GM12864 (cell line): ENCODE measurements at places on chromosomes 6 and 20.

DNA sequence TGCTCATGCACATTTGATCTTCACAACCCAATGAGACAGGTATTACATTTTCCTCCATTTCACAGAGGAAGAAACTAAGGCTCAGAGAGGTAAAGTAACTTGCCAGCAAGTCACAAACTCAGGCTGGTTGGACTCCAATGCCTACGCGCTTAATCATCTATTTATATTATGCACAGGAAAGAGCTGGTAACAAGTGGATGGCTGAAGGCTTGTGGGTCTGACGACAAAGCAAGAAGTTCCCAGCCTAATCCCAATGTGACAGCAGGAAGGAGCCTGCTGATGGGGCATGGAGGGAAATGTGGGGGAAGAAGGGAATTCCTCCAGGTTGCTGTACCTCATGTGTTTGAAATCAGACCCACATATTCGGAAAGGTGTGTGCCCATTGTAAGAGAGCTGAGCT, 3.9 kb downstream of the CDH22 start:
- DNase-seq: no peak

GRCh38 chr6:116572162-116572561, 858 bp downstream of the RWDD1 start:
- no peak for DNase-seq

GRCh38 chr20:10611357-10611756, 62.4 kb downstream of the JAG1 start:
- peak; percentile 2 for DNase-seq

DNA sequence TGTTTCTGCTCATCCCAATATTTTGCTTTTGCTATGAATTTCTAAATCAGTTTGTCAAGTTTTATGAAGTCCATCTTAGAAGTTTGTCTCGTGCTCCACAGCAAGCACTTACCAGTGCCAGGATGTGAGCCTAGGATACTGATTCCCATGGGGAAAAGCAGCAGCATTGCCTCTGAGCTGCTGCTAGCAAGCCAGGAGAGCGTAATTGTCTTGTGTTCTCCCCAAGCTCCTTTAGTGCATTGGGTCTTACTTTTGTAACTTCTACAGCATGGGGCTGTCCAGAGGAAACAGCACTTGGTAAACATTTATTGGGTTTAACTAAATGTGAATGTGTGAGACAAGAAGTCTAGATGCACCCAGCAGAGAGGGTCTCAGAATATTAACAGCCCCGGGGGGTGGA, 76.1 kb downstream of the RNF182 start:
- DNase-seq: no peak

DNA sequence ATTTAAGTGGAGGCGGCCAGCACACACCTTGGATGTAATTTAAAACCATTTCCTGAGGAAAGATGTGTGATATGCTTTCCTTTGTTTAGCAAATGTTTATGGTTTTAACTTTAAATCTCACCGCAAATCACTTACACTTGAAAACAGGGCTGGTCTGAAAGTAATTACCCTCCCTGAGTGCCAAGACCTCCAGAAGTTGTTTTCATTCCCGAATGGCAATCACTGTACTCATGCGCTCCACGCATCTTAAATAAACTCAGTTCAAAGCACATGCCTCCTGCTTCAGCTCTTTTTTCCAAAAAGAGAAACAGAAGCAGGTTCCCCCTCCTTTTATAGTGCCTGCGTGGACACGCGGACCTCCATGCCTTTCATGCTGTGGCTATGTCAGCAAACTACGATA, 224.0 kb downstream of the SMOC2 start:
- no peak for DNase-seq

GRCh38 chr6:122869437-122870024, 80.5 kb downstream of the SMPDL3A start:
- no peak for DNase-seq

- DNase-seq: no peak
Observed at GRCh38 chr6:163695414-163695864, 280.9 kb downstream of the QKI start.

DNA sequence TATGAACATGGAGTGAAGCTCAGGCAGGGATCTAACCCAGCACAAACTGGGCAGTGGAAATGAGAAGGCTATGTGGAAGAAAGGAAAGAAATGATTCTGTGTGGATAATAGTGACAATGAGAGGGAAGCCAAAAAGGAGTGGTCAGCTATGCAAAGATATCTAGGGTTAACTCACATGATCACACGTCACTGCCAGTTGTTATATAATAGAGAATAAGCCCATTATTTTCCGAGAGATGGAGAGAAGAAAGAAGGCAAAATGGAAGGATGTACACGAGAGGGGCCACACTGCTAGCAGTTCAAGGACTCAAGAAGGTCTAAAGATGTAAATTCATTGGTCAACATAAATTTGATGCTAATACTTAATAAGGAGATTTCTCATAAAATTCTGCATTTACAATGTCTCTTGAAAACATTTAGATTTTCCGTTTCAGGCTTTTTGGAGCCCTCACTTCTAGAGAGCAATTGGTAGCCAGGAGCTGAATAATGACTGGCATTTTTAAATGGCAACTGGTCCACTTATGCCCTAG, 18.8 kb upstream of the RCAN2 start:
- DNase-seq: no peak

- DNase-seq: no peak
Observed at GRCh38 chr20:21182832-21183563, 57.1 kb downstream of the KIZ start.

DNA sequence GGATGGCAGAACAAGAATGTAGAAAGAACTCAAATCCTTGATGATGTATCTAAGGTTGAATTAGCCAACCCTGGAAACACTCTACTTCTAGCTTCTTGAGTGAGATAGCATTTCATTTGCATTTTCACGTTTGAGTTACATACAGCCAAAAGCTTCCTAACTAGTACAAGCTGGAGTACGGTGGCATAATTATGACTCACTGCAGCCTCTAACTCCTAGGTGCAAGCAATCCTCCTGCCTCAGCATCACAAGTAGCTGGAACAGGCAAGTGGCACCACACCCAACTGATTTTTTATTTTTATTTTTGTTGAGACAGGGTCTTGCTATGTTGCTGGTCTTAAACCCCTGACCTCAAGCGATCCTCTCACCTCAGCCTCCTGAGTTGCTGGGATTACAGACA, 36.5 kb upstream of the STK35 start:
- DNase-seq: no peak

DNA sequence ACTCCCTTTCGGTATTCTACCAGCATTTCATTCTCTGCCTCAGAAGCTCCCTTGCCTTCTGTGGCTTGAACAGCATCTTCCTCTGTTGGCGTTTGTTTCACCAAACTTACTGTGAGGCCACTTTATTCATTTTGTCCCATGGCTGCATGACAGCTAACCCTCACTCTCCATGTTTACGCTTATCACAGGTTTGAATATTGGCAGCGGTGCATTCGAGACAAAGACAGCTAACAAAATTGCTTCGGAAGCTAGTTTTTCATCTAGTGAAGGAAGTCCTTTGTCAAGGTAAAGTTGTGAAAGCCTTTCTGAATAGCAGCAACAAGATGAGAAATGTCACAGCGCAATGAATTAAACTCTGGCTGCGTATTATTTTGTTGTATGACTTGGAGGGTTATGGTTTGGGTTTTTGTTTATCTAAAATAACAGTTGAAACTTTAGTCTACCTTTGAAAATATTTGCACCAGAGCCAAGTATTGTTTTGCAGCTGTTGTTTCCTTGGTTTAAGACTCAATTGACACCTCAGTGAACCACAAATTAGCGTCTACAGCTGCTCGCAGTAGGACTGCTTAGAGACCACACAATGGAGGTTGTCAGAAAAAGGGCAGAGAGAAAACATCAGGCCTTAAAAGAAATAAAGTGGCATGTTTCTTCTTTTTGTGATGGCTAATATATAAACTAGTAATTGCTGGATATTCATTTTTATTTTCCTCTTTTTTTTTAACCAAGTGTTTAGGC, 70.4 kb upstream of the XRN2 start:
- no peak for DNase-seq

DNA sequence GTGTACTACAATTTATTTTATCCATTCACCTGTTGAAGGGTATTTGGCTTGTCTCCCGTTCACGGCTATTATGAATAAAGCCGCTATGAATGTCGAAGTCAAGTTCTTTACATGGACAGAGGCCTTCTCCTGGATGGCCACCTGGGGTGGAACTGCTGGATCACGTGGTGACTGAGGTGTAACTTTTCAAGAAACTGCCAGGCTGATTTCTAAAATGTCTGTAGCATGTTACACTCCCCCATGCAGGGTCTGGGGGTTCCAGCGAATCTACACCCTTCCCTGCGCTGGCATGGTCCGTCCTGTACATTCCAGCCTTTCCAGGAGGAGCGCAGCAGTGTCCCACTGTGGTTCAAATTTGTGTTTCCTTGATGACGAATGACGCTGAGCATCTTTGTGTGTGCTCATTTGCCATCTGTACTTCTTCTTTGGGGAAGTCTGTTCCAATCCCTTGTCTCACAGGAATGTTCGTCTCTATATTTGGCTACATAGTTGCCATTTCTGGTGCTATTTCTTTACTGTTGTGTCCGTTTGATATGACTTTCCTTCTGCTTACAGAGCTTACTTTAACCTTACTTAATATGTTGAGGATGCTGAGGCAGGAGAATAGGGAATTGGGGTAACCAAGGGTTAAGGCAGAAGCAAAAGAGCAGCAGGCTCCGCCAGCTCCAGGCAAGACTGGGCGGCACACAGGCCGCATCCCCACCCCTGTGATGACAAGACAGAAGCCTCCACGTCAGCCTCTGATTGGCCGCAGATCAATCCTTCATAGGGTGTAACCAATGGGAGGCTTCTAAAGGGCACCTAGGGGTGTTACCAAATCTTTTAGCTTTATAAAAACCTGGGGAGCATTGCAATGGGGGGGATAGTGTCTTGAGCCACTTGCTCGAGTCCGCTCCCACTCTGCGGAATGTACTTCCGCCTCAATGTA, 106.6 kb downstream of the TAF4 start:
- DNase-seq: no peak

DNA sequence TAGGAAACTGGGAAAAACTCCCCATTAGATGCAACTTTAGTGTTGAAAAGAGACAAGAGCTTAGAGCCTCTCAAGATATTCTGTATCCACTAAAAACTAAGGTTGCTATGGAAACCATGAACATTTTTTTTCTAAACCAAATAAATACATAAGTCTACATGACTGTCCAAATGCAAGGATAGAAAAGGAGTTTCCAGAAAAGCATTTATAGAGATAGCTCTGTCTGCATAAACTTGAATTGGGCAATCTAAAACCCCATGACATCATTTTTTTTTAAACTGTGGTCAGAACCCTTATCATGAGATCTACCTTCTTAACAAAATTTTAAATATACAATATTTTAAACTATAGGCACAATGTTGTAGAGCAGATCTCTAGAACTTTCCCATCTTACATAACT, 36.4 kb upstream of the FAM83B start:
- DNase-seq: no peak

DNA sequence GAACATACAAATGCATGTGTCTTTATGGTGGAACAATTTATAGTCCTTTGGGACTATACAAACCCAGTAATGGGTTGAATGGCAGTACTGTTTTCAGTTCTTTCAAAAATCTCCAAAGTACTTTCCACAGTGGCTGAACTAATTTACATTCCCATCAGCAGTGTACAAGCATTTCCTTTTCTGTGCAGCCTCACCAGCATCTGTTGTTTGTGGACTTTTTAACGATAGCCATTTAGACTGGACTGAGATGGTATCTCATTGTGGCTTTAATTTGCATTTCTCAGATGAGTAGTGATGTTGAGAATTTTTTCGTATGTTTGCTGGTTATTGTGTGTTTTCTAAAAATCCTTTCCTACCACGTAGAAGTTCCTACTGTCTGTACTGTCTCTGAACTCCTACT, 327.2 kb upstream of the ZFP64 start:
- DNase-seq: no peak

- DNase-seq: no peak
Observed at GRCh38 chr20:58481481-58482021, 33.6 kb downstream of the APCDD1L start.

GRCh38 chr20:52536841-52537400, 345.3 kb upstream of the ZFP64 start:
- DNase-seq: no peak

DNA sequence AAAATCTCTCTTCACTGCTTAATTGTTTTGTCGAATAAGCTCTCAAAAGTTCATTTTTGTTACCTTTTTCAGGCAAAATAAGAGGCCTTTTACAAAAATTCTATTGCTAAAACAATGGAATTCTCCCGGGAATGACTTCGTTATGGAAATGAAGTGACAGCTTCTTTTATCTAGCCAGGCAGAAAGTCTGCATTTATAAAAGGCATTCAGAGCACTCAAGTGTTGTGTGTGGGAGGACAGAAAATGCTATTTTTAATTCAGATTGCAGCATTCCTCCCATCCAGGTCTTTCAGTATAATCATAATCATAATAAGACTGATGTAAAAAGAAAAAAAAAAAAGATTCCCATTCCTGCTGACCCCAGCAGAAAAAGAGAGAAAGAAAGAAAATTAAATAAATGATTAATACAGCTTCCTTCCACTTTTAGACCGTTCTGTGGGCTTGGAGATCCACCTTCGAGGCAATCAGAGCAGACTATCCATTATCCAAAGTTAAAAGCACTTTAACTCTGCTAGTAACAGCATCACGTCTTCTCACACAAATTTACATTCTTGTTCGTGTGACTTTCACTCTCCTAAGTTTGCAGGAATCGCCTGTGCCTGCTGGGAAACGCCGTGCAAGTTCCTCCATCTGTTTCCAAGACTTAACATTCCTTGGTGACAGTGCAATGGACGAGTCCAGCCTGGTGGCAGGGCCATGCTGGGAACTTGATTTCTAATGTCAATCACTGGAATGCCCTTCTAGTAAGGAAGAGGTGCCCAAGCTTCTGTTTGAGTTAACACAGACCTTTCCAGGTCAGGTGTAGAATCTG, 258.8 kb downstream of the GMPR start:
- no peak for DNase-seq

- no peak for DNase-seq
Observed at GRCh38 chr6:39861663-39862062, 69.5 kb downstream of the DAAM2 start.

DNA sequence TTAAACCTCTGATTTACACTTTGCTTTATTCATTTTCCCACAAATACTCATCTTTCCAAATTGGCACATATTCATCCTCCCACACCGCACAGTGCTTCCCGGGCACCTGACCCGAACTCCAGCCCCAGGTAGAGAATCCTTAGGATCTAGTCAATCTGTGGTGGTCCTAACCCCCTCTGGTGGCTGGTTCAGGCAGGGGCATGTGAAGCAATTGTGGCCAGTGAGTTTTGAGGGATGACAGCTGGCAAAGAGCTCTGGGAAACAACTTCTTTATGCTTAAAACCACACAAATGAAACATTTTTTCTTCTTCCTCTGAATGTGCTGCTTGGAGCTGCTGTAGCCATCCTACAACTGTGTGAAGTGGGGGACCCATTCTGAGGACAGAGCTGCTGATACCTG, 54.7 kb downstream of the ELOVL5 start:
- no peak for DNase-seq
